GM12878 (cell line): ENCODE measurements at places on chromosomes 12 and 14.

GRCh38 chr12:104796475-104796862, 161.6 kb downstream of the SLC41A2 start:
- no peak for DNase-seq

- DNase-seq: no peak
Observed at GRCh38 chr14:82223276-82223675, 689.6 kb upstream of the SEL1L start.

- no peak for DNase-seq
Observed at GRCh38 chr14:23376482-23377197, at the start of gene CMTM5. Gene CMTM5 (plus strand): TSS chr14:23377046. CDS start chr14:23377252, 206 bp downstream.

DNA sequence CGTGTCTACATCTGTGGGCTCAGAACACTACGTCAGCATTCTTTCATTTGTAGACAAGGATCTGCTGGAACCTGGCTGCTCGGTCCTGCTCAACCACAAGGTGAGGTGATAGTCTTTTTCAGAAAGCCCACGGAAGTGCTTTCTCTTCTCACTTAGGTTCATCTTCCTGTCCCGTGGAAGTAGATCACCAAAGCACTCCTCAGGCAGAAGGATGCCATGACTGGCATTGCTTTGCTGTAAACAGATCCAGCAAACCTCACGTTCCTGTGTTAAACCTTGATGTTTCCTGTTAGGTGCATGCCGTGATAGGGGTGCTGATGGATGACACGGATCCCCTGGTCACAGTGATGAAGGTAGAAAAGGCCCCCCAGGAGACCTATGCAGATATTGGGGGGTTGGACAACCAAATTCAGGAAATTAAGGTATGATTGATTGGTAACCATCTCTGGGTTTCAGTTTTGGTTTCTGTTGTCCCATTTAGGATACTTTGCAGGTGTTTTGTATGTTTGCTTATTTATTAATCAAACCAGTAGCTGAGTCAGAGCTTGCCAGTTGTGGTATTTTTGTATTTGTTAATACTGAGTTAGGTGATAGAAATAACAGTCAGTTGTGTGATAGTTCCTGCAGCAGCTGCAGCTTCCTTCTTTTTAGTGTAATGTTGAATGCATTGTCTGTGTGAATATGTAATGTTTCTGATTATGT, 7.5 kb downstream of the PSMC1 start:
- DNase-seq: no peak

- DNase-seq: no peak
Observed at GRCh38 chr12:46414591-46415268, 42.2 kb upstream of the SLC38A2 start.

DNA sequence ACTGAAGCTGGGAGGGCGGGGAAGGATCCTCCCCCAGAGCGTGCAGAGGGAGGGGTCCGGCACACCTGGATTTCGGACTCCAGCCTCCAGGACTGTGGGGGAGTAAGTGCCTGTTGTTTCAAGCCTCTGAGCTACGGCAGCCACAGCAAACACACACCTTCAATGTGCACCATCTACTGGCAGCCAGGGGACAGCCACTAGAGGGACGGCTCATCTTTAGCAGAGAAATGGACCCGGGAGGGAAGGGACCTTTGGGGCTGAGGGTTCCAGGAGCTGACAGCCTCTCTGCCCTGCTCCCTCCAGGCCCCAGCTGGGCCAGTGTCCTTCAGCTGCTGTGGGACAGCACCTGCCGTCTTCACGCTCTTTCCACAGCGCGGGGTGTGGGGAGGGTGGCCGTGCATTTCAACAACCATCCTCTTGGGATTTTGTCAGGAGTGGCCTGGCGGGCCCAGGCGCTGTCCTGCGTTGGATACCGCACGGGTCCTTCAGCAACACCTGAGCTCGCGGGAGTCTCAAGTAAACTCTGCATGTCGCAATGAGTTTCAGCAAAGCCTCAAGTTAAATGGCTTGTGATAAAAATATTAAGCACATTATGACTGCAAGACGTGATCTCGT, 209.2 kb upstream of the C14orf180 start:
- DNase-seq: no peak

GRCh38 chr12:26152507-26153102, 27.8 kb upstream of the BHLHE41 start:
- no peak for DNase-seq

GRCh38 chr12:128073937-128074336, 193.0 kb upstream of the TMEM132C start:
- DNase-seq: no peak

GRCh38 chr14:28777471-28778137, 11.0 kb downstream of the FOXG1 start:
- no peak for DNase-seq

DNA sequence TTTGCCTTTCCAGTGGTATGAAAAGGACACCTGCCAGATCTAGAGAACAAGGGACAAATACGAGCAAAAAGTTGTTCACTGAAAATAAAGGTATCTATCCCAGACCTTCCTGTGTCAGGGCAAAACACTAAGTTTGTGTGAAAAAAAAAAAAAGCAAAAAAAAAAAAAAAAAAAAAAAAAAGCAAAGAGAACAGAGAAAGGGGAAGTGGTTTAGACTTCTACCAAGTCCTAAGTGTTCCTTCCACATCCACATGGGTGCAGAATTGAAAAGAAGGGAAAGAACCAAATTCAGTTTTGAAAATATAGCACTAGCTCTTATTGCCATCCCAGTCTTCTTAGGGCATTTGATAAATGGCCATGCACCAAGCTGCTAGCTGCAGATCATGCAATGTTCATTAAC, 41.7 kb downstream of the ZCRB1 start:
- no peak for DNase-seq

DNA sequence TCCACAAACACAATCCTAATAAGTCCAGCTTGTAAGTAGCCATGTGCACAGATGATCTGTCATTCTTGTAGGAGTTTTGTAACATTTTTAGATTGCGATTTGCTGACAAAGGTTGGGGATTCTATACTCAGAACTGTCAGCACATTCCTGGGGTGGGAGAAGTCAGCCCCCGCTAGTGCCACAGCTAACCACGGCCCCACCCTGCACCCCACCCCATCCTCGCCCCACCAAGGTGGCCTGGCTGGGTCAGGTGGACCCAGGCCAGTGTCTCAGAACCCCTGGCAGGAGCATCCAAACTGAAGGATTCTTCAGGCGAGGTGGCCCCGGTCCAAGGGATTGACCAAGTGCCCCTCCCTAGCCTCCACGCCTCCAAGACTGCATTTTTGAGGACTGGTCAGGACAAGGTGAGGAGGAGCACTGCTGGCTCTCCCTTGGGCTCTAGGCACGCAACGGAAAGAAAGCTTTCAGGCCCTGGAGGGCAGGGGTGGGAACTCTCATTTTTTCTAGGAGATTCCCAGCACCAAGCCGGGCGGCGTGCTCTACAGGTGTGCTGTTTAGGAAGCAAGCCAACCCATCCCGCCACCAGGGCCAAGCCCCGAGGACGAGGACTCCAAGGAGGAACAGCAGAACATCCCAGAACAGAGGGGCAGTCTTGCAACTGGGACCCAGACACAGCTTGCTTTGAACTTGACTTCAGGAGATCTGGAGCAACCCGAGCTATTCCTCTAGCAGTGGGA, 172.8 kb downstream of the BCL11B start:
- no peak for DNase-seq

GRCh38 chr12:120890963-120891362, 13.2 kb downstream of the SPPL3 start:
- DNase-seq: no peak

DNA sequence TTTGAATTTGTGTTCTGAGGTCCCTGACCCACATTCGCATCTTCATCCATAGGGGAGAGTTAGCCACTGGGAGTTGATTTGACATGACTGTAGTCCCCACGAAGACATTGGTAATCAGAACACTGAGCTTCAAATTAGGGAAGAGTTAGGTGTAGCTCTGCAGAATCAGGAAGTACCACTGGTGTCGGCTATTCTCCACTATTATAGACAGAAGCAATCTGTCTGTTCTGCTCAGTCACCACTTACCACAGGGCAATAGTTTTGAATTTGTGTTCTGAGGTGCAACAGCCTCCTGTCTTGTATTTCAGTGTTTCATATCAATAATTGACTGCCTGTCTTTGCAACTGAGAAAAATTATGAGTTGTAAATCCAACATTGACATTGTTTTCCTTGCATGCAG, 407.6 kb downstream of the LRFN5 start:
- no peak for DNase-seq
